ENCODE measurements at places on chromosomes 11 and 22. TPM values are rescaled to one million over a fixed set of nuclear protein-coding genes. Genes with fewer than 3 reads are reported as not detected.

FIBIN gene
- polyA plus RNA-seq = 15.2 TPM

- no peak for DNase-seq
These were observed 1175.4 kb upstream of the TENM4 start for GRCh38 chr11:80616070-80616800.

CLTCL1 gene
- 19.7 TPM for polyA plus RNA-seq

- no peak for DNase-seq
These were observed 25.6 kb downstream of the SCUBE2 start for GRCh38 chr11:9065607-9066432.

VPREB1 gene
- polyA plus RNA-seq = not detected

GRCh38 chr11:45754741-45755140, 50.2 kb upstream of the SLC35C1 start:
- no peak for DNase-seq

GRCh38 chr11:46903846-46904245, 14.5 kb downstream of the LRP4 start:
- peak; percentile 82 for DNase-seq

DNA sequence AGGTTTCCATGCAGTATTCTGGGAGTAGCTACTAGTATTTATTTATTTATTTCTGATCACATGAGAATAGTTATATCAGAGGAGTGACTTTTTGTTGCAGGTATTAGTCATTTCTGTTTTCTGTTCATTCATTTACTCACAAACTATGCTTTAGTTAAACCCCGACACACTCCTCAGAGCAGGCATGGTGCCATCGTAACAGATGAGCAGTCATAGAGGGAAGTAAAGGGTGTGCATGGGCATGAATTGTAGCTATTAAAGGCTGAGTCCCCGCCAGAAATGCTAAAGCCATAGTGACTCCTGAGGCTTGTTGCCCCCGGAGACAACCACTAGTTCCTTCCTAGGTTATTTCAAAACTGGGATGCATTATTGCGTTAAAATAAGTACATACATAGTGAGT, 10.6 kb downstream of the JHY start:
- DNase-seq = no peak

DNA sequence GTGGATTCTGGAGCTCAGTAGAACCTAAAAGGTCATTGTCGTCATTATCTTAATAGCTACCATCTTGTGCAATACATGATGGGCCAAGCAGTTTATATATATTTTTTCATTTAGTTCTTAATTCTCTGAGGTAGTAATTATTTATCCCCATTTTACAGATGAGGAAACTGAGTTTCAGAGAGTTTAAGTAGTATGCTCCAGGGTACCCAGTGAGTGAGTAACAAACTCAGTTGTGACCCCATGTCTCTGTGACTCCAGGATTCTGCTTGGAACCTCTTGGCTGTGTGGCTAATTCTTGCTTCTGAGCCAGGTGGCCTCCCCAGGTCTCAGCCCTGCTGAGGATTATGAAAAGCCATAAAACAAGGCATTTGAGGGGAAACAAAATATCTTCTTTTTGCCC, 82.6 kb downstream of the CEP164 start:
- no peak for DNase-seq

GRCh38 chr11:73234471-73235181, 16.5 kb downstream of the P2RY2 start:
- DNase-seq = no peak

GDPD4 gene
- polyA plus RNA-seq = 0.52 TPM

GRCh38 chr11:67283481-67283963, 5.6 kb upstream of the ANKRD13D start:
- peak; percentile 56 for DNase-seq

DNA sequence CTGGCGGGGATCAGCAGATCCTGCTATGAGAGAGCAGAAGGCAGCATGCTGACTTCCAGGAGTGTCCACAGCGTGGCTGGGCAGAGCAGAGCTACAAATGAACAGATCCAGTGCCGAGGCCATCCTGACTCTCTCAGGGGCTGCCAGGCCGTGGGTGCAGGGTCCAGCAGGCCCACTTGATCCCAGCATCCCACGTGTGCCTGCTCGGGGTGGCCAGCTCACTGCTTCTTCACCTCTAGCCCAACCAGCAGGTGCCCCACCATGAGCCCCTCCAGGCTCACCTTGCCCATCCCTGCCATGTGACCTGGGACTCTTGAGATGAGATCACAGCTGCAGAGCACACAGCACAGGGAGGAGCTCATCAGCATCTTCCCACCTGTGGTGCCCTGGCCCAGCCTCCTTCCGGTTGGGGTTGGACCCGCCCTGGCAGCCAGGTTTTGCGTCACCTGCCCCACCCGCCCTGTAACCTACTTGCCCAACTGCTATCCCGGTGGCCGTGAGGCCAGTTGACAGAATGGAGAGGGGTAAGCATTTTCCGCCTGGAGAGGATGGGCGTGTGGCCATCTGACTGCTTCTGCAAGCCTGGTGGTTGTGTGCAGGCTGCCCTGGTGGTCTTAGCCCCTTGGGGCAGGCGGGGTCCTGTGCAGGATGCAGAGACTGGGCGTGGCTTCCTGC, 11.0 kb downstream of the TANGO2 start:
- DNase-seq = no peak

DNA sequence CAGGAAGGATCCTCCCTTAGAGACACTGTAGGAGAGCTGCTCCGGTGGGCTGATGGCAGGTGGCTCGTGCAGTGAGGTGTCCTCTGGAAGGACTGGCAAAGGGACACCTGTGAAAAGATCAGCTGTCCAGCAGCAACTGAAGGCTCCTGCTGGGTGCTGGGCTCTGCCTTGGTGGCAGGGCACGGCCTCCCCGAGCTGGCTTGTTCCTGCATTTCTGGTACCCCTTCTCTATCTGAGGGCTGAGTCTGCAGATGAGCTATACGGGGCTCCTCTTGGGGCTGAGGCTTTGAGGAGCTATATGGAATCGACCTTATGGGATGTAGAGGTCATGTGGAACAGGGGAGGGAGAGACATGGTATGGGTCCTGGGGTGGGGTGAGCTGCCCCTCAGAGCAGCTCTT, 875.8 kb downstream of the BRD1 start:
- no peak for DNase-seq

TREH gene
- polyA plus RNA-seq = 1.2 TPM

CRYBB3 gene
- 0.11 TPM for polyA plus RNA-seq

DNA sequence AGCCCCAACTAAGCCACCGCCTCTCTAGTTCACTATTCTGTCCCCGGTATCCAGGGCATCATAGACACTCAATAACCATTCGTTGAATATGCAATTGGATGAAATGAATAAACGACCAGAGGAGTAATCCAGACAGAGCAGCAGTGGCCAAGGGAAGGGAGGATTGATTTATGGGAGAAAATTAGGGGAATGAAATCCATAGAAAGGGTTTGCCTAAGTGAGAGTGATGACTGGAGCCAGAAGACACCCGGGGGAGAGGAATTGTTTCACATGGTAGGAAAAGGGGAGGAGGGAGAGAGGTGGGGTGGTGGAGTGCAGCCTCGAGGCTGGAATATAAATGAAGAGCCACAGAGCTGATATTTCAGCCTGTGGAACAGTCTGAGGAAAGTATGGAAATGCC, 168.2 kb downstream of the COMMD9 start:
- no peak for DNase-seq

RTN4RL2 gene
- 0.97 TPM for polyA plus RNA-seq

KRTAP5-1 gene
- polyA plus RNA-seq = not detected

RIC3 gene
- polyA plus RNA-seq = 10.0 TPM

GRCh38 chr22:27614006-27614649, 187.4 kb downstream of the MN1 start:
- DNase-seq = peak; percentile 24

DNA sequence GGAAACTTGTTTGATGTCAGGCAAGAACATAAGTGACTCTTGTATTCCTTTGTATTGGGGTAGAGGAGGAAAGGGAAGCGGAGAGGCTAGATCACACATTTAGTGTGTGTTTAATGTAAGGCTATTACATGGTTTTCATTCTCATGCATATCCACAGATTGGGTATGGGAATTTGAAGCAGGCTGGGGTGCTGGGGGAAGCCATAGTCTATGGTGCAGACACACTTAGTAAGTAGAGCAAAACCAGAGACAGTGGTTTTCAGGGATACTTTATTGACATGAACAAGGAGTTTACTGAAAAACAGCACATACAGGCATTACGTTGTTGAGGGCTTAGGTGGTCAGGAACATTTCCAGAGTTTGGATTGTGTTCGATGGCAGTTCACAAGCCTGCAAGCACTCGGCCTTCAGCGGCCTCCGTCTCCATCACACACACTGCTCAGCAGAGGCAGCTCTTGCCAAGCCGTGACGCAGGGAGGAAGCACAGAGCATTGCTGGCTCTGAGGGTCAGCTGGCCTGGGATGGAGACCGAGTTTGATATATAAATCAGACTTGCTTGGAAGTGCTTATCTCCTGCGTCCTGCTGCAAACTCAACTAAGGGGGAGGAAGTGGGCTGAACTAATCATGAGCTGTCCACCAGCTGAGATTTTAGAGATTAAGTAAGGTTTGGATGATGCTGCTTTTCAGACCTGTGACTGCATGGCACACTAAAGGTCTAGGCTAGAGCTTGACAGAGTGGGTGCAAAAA, 25.3 kb downstream of the SCN3B start:
- DNase-seq = peak; percentile 92

DNA sequence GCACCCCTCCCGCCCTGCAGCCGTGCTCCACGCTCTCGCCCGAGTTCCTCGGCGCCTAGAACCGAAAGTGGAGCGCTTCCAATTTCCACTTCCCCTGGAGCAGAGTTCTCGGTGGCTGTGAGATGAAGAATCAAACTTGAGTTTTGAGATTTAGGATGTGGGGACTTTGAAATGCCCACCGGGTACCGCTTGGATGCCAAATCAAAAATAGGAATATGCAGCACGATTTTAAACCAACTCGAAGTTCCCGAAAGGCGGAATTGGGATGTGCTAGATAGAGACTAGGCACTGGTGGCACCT, 569 bp downstream of the POLA2 start:
- DNase-seq = peak; percentile 74

GRCh38 chr11:58433638-58434203, 5.8 kb upstream of the OR5B2 start:
- DNase-seq = no peak
